Stromal cell of bone marrow (primary cell): ENCODE measurements at places on chromosomes 11 and 22.

DNA sequence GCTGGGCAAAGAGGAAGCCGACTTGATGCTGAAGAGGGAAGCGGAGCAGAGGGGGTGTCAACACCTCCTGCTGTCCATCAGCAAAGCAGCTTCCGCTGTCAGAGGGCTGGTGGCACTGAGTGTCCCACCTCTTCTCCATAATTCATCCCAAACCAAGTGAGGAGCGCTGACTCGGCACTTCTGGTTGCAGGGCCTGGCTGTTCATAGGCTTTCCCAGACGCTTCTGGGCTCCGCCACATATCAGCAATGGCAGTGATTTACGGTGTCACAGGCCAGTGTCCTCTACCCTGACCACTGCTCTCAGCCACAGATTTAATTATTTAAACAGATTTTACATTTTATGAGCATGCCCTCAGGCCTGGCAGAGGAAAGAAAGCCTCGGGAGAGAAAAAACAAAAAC, 70.1 kb upstream of the TENM4 start:
- no peak for DNase-seq

DNA sequence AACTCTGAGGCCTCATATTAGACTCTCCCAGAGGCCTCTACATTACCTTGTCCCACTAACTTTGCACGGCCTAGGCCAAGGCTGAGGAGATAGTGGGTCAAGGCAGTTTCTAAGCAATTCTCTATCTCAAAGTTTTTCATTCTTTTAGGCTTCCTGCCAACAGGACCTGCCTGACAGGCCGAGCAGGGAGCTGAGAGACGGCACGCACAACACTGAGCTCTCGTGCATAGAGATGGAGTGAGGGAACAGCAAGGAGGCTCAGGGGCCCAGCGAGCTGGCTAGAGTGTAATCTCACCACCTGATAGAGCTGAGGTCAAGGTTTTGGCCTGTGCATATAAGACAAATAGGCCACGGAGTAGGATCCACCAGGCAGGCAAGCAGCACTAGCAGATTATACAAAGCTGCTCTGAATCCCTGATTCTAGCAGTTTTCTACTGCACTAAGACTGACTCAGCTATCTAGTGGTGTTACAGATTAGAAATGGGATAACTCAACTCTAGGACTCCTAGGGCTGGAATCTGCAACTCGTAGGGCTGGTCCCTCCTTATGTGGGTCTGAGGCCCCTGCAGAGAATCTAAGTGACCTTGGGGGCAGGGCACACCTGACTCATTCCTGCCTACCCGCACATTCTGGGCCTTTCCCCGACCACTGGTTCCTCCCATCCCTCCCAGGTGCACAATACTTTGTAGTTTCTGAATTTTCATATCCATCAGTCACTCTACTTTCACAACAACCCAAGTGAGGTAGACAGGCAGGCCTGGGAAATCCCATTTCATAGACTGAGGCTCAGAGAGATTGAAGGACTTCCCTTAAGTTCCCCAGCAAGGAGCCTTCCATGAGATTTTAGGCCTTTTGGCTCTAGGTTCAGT, 1.7 kb downstream of the CYB5R2 start:
- DNase-seq, result no peak

DNA sequence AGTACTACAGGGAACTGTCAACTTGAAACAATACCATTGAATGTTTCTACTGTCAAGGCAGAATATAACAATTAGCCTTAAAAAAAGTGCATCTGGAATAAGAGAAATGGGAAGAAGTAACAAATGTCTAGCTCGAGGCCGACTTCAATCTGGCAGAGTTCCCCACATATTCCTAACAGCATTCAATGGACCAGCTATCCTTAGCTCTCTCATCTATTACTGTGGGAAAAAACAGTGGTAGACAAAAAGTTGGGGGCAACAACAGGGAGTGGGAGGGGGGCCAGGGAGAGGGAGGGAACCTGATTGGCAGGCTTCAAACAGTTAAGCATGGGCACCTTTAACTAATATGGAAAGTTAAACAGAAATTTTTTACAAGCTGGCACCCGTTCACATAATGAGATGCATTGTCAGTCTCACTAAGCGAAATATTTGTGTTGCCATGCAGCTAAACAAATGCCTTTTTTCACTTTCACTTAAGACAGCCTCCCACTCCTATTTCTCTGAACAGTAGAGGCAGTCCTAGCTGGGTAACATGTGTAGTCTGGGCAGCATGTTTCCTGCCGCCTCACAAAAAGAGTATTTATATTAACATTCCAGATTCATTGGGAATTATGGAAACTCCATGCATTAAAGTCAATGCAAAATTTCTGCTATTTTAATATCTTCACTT, 62.2 kb upstream of the SOX6 start:
- no peak for DNase-seq

DNA sequence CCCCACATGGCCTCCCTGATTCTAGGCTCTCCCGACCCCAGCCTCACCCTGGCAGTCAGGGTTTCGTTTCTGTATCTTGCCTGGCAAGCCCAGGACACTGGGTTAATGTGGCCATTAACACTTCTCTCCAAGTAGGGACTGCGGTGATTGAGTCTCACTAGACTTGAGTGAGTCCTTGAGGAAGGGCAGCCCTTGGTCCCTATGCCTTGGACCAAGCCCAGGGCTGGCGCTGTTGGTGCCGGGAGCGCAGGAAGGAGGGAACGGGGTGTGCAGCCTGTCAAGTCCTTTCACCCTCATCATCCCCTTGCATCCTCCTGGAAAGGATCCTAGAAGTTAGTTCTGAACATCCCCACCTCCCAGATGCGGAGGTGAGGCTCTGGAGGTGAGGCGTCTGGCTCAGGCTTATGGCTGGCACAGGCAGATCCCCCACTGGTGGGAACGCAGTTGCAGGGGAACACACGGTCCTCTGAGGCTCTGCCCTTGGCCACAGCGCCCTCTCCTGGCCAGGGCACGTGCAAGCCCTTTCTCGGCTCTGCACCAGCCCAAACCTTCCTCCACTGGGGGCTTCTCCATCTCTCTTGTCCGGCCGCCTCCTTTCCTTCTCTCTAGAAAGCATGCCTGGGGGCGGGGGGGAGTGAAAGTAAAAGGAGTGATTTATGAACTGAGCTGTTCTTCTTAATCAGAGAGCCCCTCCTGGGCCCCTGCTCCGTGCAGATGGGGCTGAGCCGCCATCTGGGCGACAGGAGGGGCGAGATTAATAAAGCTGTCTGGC, 56.7 kb downstream of the TP53I11 start:
- peak; percentile 22 for DNase-seq

GRCh38 chr11:67646535-67647336, 3.8 kb downstream of the ACY3 start:
- DNase-seq, result no peak

DNA sequence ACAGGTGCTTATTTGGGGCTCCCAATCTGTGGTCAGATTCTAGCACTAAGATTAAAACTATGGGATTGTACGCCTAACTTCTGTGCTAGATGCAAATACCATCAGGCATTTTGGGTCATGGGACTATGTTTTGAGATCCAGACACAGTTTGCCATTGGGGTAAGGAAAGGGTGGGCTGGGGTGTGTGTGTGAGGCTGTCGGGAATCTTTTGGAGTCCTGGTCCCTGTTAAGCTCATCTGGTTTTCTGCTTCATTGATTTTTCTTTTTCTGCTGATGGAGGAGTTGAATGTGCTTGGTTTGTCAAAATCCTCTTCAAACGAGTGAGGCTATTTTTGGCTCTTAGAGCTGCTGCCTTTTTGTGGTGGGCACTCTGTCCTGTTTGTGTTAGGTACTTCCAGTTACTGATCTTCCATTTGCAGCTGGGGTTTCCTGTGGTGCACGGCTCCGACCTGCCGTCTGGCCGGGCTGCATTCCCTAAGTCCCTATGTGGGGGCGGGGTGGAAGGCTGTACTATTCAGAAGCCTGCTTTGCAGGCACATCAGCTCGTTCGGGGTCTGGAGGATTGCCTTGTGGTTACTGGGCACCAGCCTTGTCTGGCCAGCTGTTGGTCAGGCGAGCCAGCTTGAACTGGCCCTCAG, 2.9 kb downstream of the BCR start:
- no peak for DNase-seq

DNA sequence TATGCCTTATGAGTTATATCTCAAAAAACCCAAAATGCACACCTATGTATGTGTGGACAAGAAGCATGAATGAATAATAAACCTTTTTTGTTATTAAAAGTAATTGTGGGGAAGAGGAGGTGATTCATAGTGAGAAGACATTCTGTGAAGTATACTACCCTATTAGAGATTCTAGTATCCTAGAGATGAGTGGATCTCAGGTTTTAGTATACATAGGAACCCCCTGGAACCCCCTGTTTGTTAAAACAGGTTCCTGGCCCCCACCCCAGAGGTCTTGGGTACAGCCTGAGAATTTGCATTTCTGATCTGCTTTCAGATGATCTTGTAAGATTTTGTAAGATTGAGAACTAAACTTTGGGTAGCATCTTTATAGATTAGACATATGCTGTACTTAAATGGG, 17.5 kb downstream of the NUCB2 start:
- no peak for DNase-seq

DNA sequence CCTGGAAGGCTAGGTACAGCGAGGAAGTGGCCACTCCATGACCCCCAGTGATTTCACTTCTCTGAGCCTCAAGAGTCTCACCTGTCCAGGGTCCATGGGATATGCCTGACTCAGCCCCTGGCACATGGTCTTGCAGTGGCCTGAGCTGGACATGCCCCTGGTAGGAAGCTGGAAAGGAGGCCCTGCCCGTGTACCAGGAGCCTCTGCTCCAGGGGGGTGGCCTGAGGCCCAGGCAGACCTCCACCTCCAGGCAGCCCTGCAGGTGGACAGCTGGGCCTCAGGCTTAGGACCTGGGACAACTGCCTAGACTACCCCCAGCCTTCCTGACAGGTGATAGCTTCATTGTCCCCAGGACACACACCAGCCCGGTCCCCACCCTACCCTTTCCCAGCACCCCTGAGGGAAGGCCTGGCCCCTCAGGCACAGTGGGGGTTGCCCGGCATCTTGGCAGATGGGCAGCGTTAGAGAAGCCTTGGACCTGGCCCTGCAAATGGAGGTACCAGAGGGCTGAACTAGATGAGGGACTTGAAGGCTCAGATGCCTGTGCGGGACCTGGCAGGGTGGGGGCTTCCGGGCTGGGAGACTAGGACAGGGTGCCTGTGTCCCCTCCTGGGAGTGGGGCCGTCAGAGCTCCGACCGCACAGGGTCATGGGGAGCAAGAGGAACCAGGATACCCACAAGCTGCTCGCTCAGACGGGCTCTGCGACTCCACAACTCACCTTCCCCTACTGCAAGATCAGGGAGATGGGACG, 53.6 kb downstream of the CDKN1C start:
- DNase-seq, result no peak

GRCh38 chr11:103659743-103660142, 376.7 kb upstream of the DDI1 start:
- DNase-seq, result no peak
